Putamen (tissue), 1 donor: ENCODE measurements at places on chromosomes 2 and 18.

DNA sequence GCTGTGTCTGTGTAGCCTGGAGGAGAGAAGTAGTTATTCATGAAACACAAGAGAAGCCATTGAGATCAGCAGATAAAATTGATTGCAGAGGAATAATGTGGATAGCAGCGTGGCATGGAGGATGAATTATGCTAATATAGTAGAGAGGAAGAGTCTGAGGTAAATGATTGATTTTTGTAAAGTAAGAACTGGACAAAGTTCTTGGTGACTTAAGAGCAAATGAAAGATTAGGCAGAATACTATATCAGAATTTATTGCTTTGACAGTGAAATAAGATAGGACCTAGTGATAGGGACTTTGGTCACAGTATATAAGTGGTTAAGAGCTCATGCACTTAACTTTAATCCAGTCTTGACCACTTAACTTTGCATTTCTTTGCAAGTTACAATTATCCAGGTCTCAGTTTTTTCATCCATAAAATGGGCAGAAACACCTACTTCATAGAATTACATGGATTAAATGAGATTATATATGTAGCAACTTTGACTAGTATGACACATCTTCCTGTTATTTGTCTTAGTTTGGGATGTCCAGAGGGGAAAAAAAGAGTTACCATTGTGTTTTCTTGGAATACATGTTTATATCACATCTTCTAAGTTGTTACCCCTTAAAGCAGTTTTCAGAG, 29.1 kb downstream of the ACVR2A start:
- no peak for DNase-seq

DNA sequence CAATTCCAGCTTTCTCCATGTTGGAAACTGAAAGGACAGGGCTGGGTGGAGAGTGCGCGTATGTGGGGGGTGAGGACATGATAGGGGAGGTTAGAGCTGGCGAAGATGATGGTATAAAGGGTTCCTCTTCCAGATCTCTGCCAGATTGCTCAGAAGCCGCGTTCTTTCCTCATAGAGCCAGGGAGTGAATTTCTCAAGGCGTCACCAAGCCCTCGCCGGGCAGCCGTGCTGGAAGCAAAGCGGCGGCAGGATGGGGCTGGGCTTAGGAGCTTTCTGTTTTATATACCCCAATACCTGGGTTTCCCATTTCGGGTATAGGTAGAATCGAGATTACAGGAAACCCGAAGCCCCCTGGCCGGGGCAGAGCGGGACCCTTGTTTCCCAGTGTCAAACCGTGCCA, 43.8 kb downstream of the DDX18 start:
- DNase-seq: no peak

GRCh38 chr2:95670686-95671085, 78.9 kb downstream of the TRIM43 start:
- DNase-seq: no peak

- peak; percentile 91 for DNase-seq
These were observed 68.6 kb upstream of the RPE start for GRCh38 chr2:209933499-209934483.

DNA sequence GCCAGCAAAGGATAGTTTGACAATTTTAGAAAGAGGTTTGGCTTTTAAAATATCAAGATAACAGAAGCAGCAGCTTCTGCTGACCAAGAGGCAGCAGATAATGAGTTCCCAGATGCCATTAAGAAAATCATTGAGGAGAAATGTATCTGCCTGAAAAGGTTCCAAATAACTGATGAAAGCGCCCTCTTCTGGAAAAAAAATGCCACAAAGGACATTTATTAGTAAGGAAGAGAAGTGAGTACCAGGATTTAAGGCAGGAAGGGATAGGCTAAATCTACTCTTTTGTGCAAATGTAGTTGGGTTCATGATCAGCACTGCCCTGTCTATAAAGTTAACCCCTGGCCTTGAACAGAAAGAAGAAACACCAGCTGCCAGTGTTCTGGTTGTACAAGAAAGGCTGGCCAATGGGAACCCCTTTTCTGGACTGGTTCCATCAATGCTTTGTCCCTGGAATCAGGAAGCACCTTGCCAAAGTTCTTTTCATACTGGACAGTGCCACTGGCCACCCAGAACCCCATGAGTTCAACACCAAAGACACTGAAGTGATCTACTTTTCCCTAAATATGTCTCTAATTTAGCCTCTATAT, 40.6 kb downstream of the DHX57 start:
- no peak for DNase-seq

DNA sequence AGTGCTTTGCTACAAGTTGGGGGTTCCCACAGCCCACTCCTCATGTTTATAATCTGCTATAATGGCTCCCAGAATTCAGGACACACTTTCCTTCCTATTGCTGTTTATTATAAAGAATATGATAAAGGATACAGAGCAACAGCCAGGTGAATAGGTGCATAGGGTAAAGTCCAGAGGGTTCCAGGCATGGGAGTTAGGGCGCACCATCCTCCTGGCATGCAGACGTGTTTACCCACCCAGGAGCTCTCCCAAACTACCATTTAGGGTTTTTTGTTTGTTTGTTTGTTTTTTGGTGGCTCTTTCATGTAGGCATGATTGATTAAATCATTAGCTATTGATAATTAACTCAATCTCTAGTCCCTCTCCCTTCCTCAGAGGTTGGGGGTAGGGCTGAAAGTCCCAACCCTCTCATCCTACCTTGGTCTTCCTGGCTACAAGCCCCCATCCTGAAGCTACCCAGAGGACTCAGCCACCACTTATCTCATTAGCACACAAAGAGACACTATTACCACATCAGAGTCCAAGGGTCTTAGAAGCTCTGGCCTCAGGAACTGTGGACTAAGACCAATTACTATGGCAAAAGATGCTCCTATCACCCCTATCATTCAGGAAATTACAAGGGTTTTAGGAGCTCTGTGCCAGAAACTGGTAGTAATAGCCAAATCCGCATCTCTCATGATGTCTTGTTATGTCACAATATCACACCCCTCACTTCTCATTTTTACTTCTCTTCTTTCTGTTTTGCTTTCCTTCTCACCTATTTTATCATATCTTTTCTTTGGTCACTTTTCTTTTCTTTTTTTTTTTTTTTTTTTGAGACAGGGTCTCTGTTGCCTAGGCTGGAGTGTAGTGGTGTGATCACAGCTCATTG, 154.9 kb upstream of the TTC39C start:
- DNase-seq: no peak

DNA sequence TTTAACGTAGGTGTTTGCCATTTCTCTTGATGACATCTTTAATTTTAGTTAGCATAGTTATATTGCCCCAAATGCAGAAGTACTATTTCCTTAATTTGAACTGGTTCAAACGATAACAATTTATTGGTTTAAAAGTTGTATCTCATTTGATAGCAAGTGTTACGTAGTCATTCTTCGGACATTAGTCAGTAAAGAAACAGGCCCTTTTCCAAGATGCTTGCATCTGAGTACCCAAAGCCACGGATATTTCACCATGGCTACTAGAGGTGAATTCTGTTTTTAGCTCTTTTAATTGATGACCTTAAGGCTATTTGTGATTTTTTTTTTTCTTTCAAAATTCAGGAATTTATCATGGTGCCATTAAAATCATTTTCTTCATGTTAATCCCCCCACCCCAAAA, 32.1 kb downstream of the GLS start:
- DNase-seq: no peak
